ENCODE measurements at places on chromosomes 16 and 17.

DNA sequence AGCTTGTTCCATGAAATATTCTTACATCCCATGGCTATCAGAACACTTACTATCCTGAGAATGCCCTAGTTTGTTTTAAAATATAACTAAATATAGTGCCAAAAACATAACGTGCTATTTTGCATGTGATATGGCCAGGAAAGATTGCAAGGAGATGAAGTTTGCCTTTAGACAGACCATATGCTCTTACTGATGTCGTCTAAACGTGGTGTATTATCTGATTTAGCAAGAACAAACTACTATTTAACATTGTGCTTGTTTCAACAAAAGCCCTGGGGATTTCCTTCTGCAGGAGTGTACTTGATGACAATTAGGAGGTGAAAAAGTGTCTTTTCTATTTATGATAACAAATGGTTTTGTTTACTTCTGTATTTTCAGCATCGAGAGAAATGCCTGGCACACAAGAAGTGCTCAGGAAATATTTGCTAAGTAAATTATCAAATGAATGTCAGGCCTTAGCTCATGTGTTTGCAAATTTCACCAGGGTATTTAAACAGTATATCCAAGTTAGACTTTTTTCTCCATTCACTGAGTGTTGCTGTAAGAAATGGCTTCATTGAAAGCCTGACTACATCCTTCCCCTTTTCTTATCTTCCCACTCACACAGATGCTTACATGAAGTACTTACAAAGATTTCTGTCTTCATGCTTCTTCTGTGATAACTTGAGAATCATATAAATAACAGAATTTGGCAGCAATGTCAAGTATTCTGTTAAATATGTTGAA lies 1033.6 kb downstream of the CDH8 start:
- no peak for DNase-seq

- peak; percentile 59 for DNase-seq
Observed at GRCh38 chr17:66904760-66905624, 59.5 kb upstream of the CACNG4 start.

- peak; percentile 83 for DNase-seq
Observed at GRCh38 chr16:15966836-15967546, 17.6 kb downstream of the ABCC1 start.

DNA sequence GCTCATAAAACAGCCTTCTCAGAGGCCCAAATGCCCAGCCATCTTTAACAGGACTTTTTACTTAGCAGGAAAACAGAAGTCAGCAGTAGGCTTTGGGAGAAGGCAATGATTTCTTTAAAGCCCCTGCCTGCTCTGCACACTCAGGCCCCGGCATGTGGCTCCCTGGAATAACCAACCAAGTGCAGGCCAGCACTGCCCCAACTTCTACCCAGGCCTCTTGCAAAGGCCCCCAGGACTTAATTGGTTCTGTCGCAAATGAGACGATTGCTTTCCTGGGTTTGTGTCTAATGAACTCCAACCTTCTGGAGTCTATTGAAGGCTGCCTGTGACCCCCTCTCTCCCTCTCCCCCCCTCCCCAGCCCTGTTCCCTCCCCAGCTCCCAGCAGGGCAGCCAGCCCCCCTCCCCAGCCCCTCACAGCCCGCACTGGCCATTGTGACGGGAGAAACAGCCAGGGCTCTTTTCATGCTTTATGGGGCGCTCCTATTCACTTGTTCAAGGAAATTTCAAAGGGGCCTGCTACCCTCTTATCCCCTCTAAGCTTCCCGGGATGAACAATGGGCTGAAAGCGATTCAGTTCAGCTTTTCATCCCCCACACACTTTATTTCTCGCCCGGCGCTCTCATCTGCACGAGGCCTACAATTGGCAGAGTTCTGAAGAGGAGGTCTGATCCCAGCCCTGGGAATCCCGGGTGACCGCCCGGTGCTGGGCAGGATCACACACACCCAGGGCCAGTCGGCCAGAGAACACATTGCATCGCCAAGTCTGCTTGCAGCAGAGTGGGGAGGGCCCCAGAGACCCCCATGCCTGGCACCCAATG lies 15.5 kb downstream of the AXIN2 start:
- no peak for DNase-seq

All from EH (cell line).